Stimulated activated CD4-positive, alpha-beta T cell treated with anti-CD3 and anti-CD28 coated beads, TNF-alpha, amount 100 ng/mL, for 24 hours (primary cell): ENCODE measurements at places on chromosomes 16 and 17.

GRCh38 chr17:40810494-40810893 lies 10.7 kb upstream of the KRT28 start:
- DNase-seq = no peak

DNA sequence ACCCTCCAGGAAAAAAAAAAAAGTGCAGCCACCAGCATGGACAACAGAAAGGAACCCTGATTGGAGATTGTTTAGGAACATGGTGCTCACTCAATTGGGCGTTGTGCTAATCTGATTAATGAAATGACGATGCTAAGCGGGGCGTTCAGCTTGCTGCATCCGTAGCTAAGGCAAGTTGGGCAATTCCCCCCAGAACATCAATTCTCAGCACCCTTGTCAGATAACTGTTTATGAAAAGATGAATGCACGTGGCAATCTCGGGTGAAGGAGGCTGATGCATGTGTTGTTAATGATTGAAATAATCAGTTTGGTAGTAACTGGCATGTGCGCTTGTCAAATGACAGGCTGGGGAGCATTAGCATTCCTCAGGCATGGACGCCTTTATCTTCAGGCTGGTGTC lies 57.0 kb downstream of the HS3ST3A1 start:
- DNase-seq = no peak

- no peak for DNase-seq
Measured at GRCh38 chr16:47861999-47862398, 293.8 kb downstream of the ABCC12 start.

DNA sequence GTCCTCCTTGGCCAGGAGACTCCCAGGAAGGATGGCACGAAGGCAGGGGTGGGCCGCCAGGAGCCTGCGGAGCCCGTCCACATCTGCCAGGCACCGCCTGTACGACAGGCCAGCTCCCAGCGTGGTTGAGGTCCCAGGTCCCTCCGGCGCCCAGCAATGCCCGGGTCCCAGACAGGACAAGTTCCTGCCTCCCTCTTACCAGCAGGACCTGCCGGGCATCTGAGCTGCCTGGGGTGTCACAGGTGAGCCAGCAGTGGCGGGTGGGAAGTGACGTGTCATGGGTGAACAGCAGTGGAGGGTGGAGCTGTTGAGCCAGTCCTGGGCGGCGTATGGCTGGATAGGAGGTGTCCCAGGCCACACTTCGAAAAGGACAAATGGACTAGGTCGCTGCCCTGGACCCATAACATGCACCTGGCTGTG lies 15.7 kb upstream of the BAHCC1 start:
- no peak for DNase-seq

DNA sequence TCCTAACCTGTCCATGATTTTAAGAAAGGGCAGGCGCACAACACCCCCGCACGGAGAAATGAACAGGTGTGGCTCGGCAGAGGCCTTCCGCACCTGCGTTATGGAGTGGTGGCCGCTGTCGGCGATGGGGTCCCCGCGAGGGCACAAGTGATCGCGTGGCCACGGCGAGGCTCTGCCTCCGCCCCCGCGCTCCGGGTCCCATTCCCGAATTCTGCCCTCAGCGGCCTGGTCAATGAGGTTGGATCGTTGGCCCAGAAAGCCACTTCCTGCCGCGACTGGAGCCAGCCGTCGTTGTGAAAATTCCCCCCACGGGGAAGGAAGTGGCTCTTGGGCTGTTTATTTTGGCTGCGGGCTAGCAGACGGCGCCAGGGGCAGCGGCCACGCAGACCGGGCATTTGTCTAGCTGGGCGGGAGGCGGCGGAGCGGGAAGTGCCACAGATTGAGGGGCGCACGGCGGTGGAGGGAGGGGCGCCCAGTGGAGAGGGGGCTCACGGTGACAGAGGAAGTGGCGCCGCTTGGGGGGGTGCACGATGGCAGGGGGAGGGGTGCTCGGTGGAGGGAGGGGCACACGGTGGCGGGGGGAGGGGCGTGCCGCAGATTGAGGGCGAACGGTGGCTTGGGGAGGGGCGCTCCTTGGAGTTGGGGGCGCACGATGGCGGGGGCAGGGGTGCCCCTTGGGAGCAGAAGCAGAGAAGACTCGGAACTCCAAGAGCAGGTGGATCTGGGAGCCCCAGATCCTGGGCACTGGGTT lies 25.0 kb downstream of the MRC2 start:
- no peak for DNase-seq

DNA sequence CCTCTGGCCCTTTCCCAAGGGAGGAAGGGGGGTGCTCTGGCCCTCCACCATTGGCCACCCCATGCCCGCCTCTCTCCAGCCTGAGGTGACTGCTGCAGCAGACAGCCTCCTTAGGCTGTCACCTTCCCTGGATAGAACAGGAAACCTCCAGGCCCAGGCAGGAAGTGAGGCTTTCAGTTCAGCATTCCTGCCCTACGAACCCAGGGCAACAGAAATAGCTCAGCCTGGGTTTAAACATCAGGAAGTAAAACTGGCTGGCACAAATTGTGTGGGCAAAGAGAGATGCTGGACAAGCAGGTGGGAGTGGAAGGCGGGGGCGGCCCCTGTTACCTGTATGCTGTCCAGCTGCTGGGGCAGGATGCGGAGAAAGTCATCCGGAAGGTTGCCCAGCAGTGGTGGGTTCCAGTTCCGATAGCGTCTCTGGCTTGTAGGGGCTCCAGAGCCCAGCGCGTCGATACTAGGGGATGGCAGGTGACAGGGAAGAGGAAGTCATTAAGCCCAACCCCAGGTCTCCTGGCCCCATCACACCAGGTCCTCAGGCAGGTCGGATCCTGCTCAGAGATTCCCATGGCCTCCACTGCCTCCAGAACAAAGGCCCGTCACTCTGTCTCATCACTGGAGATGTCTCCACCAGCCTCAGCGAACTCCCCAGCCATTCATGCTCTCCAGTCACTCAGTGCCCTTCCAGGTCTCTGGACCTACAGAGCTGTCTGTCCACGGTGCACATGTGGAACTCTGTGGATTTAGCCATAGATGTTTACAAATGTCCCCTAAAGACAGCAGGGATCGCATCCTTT lies 23.6 kb upstream of the MRPS23 start:
- DNase-seq = no peak

GRCh38 chr16:66467611-66468010 lies 40.5 kb downstream of the BEAN1 start:
- no peak for DNase-seq
